Neural crest cell (in vitro differentiated cells): ENCODE measurements at places on chromosomes 2 and 18. TPM values are rescaled to one million over a fixed set of nuclear protein-coding genes. Genes with fewer than 3 reads are reported as not detected.

Gene MALT1
- total RNA-seq, result 17.4 and 17.6 TPM in 2 replicates

Gene GPR35
- total RNA-seq, result 1.7 and 2.0 TPM in 2 replicates

Gene ASIC4
- 1.0 and 1.5 TPM in 2 replicates for total RNA-seq

Gene C1GALT1C1L
- total RNA-seq, result not detected in 2 replicates

Gene TRIP12
- 216 and 222 TPM in 2 replicates for total RNA-seq

GRCh38 chr2:240164586-240164985, 24.1 kb upstream of the OTOS start:
- no peak for DNase-seq

DNA sequence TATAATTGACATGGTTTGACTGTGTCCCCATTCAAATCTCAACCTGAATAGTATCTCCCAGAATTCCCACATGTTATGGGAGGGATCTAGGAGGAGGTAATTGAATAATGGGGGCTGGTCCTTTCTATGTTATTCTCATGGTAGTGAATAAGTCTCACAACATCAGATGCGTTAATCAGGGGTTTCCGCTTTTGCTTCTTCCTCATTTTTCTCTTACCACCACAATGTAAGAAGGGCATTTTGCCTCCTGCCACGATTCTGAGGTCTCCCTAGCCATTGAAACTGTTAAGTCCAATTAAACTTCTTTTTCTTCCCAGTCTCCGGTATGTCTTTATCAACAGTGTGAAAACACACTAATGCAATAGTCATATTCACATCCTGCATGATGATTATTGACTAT, 1073.3 kb upstream of the CDH2 start:
- DNase-seq, result no peak

GRCh38 chr2:6554466-6554865, 311.2 kb downstream of the CMPK2 start:
- DNase-seq, result no peak

GRCh38 chr2:55158111-55158814, 73.8 kb downstream of the CLHC1 start:
- no peak for DNase-seq

DNA sequence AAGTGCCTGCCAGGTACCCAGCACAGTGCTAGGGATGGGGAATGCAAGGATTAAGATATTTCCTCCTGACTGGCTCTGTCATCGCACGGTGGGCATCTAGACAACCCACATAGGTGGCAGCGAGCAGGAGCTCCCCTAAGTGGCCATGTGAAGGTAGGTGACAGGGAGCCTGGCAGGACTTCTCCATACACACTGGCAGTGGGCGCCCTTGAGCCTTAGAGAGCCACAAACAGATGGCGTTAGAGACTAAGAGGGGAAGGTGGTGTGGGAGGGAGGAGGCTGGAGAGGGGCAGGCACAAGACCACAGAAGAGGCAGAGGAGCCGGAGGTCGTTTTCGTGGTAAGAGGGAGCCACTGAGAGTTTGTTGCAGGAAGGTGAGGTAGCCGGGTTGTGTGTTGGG, 15.2 kb downstream of the PRELID3A start:
- DNase-seq, result no peak

DNA sequence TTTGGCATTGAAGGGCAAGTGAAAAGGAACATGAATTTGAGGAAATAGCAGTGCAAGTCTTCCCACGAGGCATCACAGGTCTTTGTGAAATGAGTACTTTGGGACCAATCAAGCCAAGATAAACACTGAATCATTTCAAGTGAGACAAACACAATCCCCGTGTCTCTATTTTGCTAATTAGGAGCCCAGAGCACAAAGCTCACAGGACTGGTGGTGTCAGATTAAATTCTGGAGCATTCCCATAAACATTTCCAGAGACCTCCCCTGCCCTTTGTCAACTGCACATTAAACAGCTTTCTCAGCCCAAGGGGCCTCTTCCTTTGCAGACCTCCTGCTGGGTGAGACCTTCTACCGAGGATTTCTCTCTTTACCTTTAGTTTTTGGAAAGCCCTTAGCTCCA, 50.7 kb downstream of the DAPL1 start:
- DNase-seq, result no peak

DNA sequence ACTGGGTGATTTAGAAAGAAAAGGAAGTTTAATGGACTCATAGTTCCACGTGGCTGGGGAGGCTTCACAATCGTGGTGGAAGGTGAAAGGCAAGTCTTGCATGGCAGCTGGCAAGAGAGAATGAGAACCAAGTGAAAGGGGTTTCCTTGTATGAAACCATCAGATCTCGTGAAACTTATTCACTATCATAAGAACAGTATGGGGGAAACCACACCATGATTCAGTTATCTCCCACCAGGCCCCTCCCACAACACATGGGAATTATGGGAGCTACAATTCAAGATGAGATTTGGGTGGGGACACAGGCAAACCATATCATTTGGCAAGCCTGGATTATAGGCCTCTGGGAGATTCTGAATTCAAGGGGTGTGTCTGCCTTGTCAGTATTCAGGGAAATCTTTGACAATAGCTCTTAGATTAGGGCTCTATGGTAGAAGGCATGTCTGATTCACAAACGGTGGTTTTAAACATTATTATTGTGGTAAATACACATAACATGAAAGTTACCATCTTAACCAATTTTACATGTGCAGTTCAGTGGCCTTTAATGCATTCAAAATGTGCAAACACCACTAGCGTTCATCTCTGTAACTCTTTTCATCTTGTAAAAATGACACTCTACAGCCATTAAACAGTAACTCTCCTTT, 15.3 kb upstream of the PLB1 start:
- DNase-seq, result no peak

GRCh38 chr2:78994789-78995188, 30.7 kb upstream of the REG3G start:
- DNase-seq, result no peak
